ENCODE measurements at places on chromosomes 2 and 18.

GRCh38 chr2:1599301-1600085 is 144.8 kb downstream of the PXDN start:
- no peak for DNase-seq

GRCh38 chr2:9100080-9100876 is 96.8 kb upstream of the MBOAT2 start:
- DNase-seq, result no peak

DNA sequence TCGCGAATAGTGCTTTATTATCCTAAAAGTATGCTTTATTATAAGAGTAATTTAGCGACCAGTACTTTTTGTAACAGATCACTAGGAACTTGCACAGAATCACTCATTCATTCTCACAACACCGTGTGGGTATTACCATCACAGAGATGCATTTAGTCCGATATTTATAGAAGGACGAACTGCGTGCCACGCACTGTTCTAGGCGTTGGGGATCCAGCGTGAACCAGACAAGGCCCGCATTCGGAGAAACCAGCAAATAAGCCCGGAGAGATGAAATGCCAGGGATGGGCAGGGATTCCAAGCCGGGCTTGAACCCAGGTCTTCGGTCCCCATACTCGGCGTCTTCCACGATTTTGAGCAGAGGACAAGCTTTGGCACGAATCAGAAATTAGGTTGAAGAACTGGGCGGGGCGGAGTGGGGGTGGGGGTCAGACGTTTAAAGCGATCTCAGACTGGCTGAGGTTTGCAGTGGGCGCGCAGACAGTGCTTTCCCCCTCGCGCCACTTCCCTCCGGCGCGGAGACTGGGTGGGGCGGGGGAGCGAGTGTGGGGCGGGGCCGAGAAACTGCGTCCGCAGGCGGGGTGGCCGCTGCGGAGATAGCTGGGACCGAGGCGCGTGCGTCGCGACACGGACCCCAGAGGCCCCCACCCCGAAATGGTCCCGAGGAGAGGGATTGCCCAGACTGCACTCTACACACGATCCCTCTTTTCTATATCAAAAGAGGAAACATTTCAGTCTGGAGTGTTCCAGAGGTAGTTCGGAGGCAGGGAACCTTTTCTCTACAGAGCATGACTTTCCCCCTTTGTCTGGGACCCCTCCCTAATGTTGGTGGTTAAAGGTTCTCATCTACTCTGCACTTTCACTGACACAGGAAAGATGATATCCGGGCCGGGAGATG is 1.1 kb upstream of the CXCR4 start:
- DNase-seq, result no peak

- DNase-seq, result no peak
These were observed 159.5 kb upstream of the GYPC start for GRCh38 chr2:126496493-126496892.

DNA sequence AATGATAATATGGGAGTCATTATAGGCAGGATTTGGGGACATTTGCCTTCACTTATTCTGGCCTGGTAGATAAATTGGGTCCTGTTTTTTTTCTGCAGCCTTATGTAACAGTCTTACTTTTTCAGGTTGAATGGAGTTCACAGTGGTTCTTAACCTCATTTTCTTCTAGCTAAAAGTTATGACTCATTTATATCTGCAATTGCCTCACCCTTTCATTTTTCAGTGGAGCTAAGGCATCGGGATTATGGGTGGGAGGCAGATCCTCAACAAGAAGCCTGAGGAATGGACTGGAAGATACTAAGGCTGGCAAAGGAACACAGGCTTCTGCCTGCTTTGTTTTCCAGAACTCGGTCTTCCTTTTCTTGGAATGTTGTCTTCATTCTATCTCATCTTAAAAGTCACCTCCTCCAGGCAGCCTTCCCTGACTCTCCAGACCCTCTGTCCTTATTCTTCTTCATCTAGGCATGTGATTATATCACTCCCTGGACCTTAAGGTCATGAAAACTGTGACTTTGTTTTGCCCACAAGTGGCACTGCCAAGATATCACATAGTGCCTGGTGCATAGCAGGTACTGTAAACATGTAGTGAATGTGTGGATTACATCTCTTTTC is 41.0 kb upstream of the ACSL3 start:
- no peak for DNase-seq

- DNase-seq, result no peak
These were observed 75.4 kb downstream of the SPTBN1 start for GRCh38 chr2:54531558-54531957.

DNA sequence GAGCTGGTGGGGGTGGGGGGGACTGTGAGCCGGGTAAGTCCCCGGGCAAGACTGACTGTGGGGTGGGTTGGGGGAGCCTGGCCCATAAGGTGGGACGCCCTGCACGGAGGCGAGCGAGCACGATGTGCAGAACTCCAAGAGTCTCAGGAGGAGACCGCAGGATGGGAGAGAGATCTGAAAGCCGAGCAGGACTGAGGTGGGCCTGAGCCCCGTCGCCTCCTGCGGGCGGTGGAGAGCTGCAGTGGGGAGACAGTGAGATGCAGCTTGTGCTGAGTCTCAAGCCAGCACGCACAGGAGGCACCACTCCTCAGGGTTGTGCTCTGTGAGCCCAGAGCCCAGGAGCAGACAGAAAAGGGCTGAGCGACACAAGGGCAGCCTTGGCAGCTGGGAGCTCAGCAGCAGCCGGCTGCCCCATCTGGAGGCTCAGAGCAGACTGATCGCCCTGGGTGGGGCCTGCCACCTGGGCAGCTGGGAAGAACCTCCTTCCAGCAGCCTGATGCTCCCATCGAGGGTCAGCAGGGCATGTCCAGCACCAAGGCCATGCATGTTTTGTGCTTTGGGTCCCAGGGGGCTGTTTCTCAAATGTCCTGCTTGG is 15.9 kb downstream of the ARHGEF4 start:
- no peak for DNase-seq

- DNase-seq, result no peak
These were observed 19.4 kb upstream of the ZBTB7C start for GRCh38 chr18:48428475-48429177.

- DNase-seq, result no peak
These were observed 44.8 kb downstream of the VIT start for GRCh38 chr2:36741188-36741837.

DNA sequence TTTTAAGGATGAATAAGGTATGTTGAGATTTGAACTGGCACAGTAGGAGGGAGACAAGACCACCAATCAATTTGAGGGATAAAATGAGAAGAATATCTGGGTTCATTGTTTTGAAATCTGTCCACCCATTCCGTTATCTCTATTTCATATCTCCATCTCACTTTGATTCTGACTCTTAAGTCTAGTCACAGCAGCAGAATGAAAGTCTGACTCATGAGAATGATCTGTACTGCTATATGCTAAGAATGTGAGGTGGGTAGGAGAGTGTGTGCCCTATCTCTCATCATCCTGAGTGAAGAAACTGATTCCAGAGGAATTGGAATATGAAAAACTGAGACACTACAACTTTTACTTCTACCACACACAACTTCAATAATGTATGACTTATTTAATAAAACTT is 1994.5 kb upstream of the PIK3C3 start:
- no peak for DNase-seq

DNA sequence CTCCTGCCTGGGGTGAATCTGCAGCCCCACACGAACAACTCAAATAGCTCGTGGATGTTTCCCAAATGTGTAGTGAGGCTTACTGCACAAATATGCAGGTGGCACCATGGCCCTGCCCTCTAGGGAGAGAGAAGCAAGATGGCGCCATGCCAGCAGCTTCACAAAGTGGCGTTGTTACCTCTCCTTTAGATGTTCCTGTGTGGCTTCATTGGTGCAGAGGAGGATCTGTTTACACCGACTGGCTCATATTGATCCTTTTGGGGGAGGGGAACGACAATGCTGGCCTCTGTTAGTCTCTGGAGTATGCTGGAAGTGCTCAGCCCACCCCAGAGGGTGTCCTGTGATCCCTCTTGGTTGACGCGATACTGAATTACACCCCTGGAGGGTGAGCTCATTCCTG is 99.5 kb upstream of the GATA6 start:
- DNase-seq, result no peak

- no peak for DNase-seq
These were observed 339.8 kb downstream of the DYSF start for GRCh38 chr2:71792926-71793761.

DNA sequence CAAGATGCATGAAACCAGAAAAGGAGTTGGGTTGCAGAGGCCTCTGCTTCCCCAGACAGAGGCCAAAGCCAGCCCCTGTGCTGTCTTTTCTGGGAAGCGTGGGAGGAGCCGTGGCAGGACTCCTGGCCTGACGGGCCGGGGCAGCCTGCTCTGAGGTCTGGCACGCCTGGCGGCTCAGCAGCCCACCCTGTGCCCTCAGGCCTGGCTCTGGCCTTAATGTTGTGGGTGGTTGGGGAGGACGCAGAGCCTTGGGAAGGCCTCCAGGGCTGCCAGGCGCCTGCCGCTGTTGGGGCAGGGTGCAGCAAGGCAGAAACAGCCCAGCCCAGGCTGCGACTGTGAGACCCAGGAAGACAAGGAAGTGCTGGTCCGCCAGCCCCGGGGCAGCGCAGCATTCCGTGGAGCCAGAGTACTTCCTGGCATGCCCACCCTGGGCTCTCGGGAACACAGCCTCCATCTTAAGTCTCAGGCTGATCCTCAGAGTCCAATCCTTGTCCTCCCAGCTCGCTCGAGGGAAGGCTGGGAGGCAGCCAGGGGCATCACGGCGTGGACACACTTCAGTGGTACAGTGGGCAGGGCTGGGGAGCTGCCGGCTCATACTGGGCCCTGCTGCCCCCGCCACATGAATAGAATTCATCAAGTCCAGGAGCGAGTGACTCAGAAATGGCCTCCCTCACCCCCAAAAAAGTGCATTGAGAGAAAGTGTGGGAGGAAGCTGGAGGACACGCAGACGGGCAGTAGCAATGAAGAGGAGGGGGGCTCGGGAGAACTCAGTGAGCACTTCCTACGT is 72.6 kb downstream of the EMX1 start:
- DNase-seq, result no peak

GRCh38 chr2:222651718-222652418 is 4.0 kb downstream of the FARSB start:
- DNase-seq, result no peak

DNA sequence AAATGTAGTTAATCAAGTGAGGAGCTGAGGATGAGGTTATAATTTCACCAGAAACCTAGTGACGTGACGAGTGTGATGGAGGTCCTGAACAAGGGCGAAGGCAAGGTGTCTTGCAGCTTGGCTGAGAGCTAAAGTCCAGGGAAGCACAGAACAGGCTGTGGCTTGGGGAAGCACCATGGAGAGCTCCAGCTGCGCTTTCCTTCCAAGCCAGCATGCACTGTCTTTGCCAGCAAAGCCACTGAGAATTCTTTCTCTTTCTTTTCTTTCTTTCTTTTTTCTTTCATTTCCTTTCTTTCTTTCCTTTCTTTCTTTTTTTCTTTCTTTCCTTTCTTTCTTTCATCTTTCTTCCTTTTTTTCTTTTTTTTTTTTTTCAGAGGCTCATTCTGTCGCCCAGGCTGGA is 239.3 kb downstream of the FBXO15 start:
- DNase-seq, result no peak

DNA sequence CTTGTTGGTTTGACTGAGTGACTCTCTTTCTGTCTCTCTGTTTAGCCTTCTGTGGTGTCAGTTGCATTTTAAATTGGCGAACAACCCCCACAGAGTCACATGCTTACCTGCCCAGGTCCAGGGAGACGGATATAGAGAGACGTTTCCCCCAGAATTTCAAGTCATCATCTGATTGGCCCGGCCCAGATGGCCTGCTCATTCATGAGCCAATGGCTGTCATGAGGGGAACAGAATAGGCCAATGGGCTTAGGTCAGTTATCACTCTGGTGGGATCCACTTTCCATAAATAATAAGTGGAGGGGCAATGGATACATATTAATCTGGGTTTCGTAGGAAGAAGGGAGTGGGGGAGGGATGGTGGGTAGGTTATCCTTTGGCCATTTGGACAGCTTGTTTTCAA is 150.0 kb upstream of the SPRED2 start:
- no peak for DNase-seq

DNA sequence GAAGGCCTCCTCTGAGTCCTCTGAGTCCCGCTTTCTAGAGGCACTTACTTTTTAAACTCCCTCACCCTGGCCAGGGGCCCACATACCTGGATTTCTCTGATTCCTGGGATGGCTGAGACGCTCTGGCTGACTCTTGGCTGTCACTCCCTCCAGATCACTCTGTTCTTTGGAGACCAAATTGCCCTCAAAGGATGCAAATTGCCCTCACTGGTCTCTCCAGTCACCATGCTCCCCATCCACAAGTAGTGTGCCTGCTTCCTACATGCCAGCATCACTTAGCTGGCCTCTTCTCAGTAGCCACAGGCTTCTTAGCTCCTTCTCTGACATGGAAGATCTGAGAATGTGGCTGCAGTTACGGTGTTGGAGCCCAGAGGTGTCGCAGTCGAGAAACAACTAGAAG is 41.3 kb upstream of the CCDC68 start:
- DNase-seq, result no peak

DNA sequence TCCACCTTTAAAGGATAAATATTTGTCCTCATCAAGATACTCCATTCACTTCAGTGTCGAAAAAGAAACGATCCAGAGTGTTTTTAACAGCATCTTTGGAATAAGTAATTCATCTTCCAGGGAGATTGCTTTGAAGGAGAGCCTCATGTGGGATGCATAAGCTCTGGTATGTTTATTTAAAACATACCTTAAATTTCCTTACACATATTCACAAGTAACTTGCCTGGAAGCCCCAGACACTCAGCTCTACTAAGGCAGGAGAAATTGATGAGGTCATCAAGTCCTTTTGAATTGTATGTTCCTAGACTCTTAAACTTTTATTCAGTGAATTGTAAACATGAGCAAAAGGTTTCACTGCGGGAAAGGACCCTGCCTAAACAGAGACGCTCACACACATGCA is 103.0 kb downstream of the CDK15 start:
- DNase-seq, result no peak

GRCh38 chr2:134445985-134446382 is 192.1 kb downstream of the MGAT5 start:
- no peak for DNase-seq

GRCh38 chr2:240387669-240388358 is 47.6 kb upstream of the GPC1 start:
- DNase-seq, result no peak

GRCh38 chr18:50338122-50338521 is 36.7 kb upstream of the SKA1 start:
- DNase-seq, result no peak

- DNase-seq, result no peak
These were observed 8.5 kb upstream of the RMDN2 start for GRCh38 chr2:37916512-37917082.

DNA sequence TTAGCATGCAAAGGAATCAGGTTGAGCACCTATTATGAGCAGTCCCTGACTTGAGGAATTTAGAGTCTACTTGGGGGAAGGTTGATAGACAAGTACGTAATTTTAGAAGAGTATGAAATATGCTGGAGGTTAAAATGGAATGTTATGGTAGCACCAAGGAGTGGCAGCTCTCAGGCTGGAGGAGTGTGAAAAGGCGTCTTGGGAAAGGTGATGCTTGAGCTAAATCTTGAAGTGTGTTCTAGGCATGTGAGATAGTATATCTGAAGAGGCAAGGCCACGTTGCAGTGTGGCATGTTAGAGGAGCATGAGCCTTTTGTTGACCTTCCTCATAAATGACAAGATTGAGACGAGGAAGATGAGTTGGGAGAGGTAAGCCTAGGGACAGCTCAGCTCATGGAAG is 39.3 kb downstream of the ADAM23 start:
- no peak for DNase-seq

Data from GDM1 (cell line).